ENCODE measurements at places on chromosomes 1 and 21.

GRCh38 chr1:2908081-2908480 is 106.6 kb upstream of the TTC34 start:
- no peak for DNase-seq

GRCh38 chr1:47477595-47478080 is 39.8 kb downstream of the FOXD2 start:
- no peak for DNase-seq

- DNase-seq: no peak
Measured at GRCh38 chr1:73761559-73761958, 436.4 kb downstream of the LRRIQ3 start.

DNA sequence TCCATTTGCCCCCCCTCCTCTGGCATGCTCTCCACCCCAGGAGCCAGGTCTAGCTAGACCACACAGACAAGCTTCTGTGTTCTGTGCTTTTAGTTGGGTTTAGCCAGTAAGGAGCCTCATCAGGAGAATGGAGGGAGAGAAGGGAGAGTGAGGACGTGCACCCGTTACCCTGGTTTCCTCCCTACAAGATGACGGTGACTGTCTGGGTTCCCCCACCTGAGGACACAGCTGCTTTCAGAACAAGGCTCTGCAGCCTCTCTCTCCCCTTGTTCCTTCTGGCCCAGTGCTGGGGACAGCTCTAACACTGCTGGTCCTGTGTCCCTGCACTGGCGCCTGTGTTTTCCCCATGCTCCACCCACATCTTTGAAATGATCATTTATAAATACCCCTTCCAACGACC is 184.4 kb upstream of the GALNT2 start:
- no peak for DNase-seq

GRCh38 chr1:217027403-217028080 is 304.3 kb upstream of the ESRRG start:
- DNase-seq: no peak

DNA sequence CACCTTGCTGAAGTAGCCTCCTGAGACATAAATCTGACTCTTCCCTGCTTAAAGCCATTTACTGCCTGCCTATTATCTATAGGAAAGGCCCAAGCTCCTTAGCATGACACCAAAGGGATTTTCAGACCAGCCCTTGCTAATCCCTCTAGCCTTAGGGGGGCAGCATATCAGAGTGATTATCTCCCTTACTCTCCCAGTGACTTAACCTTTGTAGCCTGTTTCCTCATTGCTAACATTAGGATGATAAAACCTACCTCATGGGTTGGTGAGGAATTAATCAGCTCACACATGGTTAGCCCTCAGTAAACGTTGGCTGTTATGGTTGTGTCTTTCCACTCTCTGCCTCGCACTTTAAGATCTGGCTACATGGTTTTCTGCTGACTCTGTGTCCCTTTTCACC is 70.1 kb downstream of the ROR1 start:
- DNase-seq: no peak

GRCh38 chr1:161933592-161934588 is 89.8 kb downstream of the OLFML2B start:
- DNase-seq: no peak

GRCh38 chr1:15974855-15975254 is 1.0 kb downstream of the ZBTB17 start:
- no peak for DNase-seq
